ENCODE measurements at places on chromosomes 4 and X. TPM values are rescaled to one million over a fixed set of nuclear protein-coding genes. Genes with fewer than 3 reads are reported as not detected.

Gene CLCN5
- 9.4 TPM for total RNA-seq

Gene LRP2BP
- 2.8 TPM for total RNA-seq

DNA sequence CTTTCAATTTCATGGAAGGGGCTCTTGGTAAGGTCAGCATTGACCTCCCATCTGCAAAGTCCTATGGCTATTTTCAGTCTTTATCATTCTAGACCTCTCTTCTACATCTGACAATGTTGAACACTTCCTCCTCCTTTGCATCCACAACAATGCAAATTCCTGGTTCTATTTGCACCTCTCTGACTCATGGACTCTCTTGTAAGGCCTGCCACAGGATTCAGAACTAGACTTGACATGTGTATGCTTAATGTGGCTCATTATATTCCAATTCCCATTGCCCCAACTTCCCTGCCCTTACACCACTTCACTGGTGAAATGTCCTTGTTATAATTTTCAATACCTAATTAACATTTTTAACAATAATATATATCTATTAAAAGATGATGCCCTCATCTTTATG lies 314.3 kb upstream of the FGF13 start:
- no peak for DNase-seq

GRCh38 chr4:79578606-79579005 lies 170.6 kb upstream of the GK2 start:
- DNase-seq: peak; percentile 59

- DNase-seq: no peak
Observed at GRCh38 chr4:98363431-98363830, 102.2 kb downstream of the RAP1GDS1 start.

- DNase-seq: no peak
Observed at GRCh38 chr4:38193236-38193863, 233.2 kb downstream of the PTTG2 start.

DNA sequence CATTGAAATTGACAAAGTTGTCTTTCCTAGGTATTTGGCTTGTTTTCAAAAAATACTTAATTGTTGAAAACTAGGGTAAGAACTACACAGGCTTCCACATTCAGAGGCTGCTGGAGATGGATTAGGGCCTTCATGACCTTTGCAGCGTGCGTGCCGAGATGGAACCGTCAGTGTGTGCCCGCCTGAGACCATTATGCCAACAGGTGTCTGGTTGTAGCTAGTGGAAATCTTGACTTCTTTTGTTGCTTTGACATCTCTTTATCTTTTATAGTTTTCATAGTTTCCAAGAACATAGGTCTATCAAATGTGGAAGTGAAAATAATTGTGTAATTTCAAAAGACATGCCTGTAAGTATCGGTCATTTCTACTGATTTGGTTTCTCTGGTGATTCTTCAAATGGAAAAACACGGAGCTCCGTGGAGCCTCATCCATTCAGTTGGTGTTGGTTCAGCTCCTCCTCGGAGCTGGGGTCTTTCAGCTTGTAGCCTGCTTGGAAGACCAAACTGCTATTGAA lies 38.9 kb upstream of the CLCN4 start:
- no peak for DNase-seq

Gene PCDH11X
- 3.4 TPM for total RNA-seq

Gene NAA11
- total RNA-seq: not detected

DNA sequence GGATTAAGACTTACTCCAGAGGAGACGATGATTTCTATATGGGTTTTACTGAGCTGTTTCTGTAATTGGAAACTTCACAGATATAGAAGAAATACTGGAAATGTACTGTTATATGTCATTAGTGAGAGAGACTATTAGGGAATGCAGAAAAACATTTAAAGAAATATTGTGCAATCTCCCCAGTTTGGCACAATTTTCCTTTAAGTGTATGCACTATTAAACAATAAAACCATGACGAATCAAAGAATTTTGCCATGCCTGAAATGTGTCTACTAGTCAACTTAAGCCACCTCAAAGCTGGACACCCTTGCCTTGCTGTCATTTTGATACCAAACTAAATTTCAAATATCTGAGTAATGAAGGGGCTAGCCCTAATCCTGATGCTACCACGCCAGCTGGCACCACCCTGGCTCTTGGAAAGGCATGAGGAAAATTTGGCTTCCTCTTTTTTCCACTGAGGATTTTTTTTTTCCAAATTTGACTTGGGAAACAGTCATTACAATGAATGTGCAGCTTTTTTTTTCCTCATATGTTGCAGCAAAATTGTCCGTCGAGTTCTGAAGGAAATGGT lies 36.1 kb downstream of the MTTP start:
- DNase-seq: peak; percentile 82

DNA sequence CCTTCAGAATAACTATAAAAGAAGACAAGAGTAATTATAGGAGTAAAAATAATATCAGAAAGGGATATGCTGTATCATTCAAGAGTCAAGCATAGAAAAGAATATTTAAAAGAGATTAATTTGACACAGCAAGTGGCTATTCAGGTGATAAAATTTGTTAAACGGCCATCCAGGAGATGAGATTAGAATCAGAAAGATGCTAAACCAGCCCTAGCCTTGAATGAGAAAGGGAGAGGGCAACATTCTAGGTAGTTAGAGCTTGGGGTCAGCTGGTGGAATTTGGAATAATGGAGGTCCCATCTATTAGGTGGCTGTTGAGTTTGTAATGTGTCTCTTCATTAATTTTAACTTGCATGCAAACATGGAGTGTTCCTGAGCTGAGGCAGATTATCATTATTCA lies 350.5 kb upstream of the PABPC4L start:
- DNase-seq: no peak

DNA sequence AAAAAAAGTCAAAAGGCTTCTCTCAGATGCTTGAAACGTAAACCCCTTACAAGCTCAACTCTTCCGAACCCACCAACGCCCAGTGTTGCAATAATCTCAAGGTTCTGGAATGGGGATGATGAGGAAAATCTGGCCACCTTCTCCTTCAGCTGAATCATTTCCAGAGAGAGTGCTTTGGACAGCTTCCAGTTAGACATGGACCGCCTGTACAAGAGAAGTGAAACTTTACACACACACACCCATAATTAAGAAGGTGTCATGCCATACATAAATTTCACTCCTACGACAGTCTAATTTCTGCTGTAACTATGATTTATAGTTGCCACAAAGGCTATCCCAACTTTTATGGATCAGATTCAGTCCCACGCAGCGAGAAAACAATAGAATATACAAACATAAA lies 72.3 kb downstream of the PRKG2 start:
- DNase-seq: no peak

GRCh38 chrX:83529950-83530349 lies 21.9 kb downstream of the POU3F4 start:
- DNase-seq: no peak

- peak; percentile 46 for DNase-seq
Observed at GRCh38 chr4:82561786-82562563, at the start of gene TMEM150C. TSS of gene TMEM150C (minus strand) at chr4:82561988. CDS start at chr4:82504657, 57,331 bp downstream.

Gene HGFAC
- total RNA-seq: 0.49 TPM

GRCh38 chr4:138259271-138259670 lies 17.1 kb upstream of the SLC7A11 start:
- DNase-seq: no peak

Gene SSX4
- not detected for total RNA-seq

GRCh38 chr4:82774711-82775171 lies 23.9 kb downstream of the SCD5 start:
- no peak for DNase-seq

DNA sequence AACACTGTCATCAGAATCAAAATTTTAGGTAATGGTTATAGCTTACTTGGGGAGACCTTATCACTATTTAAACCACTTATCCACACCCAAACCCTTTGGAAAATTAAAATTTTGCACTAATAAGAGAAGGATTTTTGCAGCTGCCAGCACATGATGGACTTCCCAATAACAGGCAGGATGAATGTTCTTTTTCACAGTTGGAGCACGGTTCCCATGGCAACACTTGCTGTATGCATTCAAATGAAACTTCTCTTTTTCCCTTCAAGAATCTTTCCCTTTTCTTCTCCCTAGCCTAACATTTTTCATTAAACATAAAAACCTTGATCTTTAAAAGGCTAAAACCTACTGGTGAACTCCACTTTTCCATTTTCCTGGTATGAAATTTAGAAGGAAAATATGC lies 768.2 kb downstream of the KCTD8 start:
- DNase-seq: no peak

Gene HNRNPH2
- 52.9 TPM for total RNA-seq

Gene EREG
- 0.66 TPM for total RNA-seq

- DNase-seq: no peak
Observed at GRCh38 chr4:42133006-42133405, 19.4 kb downstream of the BEND4 start.

GRCh38 chrX:50158593-50158992 lies 42.2 kb downstream of the AKAP4 start:
- no peak for DNase-seq

DNA sequence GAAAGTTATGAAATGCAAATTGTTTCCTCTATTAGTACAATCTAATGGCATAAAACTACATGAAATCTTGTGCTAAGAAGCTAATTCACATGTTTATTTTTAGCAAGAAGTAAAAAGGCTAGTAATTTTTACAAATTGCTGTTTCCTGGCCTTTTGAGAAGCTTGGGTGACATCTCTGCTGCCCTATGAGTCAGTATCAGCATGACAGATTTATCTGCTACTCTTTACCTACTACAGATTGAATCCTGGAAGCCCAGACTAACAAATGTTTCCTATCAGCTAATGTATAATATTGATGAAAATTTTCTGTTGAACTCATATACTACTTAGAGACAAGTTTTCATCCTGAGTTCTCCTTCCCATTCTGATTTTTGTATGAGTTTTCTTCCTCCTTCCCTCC lies 232.4 kb downstream of the DCTD start:
- no peak for DNase-seq

DNA sequence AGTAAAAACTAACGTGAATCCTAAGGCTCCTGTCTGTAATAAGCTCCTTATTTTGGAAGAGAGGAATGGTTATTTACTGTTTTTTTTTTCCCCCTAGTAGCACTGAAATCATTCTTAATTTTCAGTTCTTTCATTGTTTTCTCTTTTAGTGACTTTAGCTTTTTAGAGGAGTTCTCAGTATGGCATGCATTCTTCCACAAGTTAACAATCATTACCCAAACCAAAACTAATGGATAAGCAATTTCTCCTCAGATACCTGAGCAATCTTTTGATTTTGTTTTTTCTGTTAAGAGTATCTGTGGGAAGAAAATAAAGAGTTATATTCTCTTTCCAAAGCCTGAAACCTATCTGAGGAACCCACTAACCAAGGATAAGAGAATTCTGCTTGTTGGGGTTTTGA lies 16.7 kb upstream of the PPA2 start:
- no peak for DNase-seq

Gene GRPEL1
- 22.0 TPM for total RNA-seq

Gene ABCD1
- total RNA-seq: 15.8 TPM

DNA sequence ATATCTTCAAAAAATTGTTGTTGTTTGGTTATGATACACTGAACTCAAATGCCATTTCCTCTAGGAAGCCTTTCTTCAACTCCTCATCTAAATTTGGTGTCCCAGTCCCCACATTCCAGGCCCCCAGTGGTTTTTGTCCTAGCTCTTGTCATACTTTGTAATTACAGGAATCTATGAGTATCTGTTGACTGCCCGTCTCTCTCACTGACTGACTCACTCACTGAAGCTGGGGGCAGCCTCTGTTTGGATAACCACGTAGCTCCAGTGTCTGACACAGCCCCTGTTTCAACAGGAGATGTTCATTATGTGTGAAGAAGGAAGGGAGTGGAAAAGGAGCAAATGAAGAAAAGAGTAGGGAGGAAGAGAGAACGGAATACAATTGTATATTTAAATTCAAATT lies 284.1 kb upstream of the TENM3 start:
- DNase-seq: no peak

- no peak for DNase-seq
Observed at GRCh38 chr4:142098900-142099545, 462.6 kb downstream of the IL15 start.

GRCh38 chr4:74541667-74542066 lies 96.7 kb downstream of the AREG start:
- DNase-seq: no peak

- no peak for DNase-seq
Observed at GRCh38 chr4:16893141-16893651, 5.2 kb downstream of the LDB2 start.

DNA sequence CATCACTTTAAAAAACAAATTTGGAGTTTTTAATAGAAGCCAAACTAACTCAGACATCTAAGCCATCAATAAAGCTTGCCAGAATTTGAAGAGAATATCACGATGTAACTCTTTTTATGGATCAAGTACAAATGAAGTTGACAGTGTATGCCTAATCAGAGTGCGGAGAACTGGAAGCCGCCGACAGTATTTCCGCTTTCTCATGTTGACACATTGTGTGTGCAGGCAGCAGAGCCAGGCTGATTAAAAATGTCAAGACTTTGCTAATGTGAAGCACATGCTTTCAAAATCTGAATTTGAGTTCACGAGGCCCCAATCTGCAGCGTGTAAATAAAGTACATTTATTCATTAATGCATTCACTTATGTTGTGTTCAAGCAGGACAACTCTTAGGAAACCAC lies 161.2 kb downstream of the TENM3 start:
- no peak for DNase-seq

- no peak for DNase-seq
Observed at GRCh38 chr4:13794819-13795565, 167.5 kb upstream of the BOD1L1 start.

DNA sequence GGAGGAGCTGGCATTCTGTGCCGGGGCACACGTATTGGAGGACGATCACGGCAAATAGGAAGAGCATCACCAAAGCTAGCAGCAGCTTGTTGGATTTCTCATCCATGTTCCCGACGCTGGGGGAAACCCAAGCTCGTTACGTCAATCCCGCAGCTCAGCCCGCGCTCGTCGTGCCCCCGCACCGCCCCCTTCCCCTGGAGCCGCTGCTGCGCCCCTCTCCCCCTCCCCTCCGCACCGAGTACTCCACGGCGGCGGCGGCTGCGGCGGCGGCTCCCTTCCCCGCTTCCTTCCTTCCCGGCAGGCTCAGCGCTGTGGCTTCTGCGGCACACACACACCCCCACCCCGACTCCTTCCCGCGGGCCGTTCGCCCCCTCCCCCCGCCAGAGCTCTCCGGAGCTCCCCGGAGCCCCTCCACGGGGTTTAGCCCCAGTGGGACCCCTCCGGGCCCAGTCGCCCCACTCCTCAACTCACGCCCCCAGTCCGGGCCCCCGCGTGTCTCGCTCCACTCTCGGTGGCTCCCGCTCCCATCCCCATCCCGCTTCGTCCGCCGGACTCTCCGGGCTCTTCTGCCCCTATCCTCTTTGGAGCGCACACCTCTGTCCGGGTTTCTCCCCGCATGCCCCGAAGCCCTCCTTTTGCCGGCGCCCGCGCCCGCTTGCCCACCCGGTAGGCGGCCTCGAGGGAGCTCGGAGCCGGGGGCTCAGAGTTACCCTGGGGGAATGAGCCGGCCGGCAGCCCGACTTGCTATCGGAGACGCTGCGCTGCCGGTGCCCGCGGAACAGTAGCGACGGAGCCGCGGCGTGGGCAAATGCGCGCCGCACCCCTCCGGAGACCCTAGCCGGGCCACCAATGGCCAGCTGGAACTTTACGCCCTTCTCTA lies 978 bp downstream of the HS6ST2 start:
- no peak for DNase-seq

DNA sequence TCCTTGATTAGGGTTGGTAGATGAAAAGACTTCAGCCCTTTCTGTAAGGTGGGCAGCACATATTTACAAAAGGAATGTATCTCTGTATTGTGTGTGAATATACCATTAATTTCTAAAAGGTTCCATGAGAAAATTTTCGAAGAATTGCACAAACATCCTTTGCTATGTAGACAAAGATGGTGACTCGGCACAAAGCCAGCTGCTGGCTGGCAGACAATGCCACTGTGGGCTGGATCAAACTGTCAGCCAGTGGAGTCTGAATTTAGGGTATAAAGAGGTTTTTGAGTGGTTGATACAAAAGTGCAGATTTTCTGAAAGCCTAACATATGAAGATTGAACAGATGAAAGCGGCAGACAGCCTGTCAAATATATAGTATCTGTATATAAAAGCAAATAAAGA lies 5.6 kb upstream of the TXK start:
- no peak for DNase-seq

Gene CT83
- total RNA-seq: not detected
